T-helper 2 cell treated with Interferon-gamma antibody and Interleukin-4, amounts not matched to agents 100 ng/mL and 5 ng/mL, for 36 hours (primary cell): ENCODE measurements at places on chromosomes 11 and 22. TPM values are rescaled to one million over a fixed set of nuclear protein-coding genes. Genes with fewer than 3 reads are reported as not detected.

The OR51E2 gene
- total RNA-seq = not detected in 2 replicates

The MYRF gene
- 1.2 and 1.3 TPM in 2 replicates for total RNA-seq

The IGLL1 gene
- 2.0 and 3.4 TPM in 2 replicates for total RNA-seq

The CYP2D6 gene
- total RNA-seq = 4.5 and 5.8 TPM in 2 replicates

The MGAT3 gene
- 1.5 and 2.1 TPM in 2 replicates for total RNA-seq

The RIN1 gene
- total RNA-seq = 1.3 and 1.8 TPM in 2 replicates

The CLCF1 gene
- 0.39 and 0.48 TPM in 2 replicates for total RNA-seq

The DEFB131B gene
- total RNA-seq = not detected in 2 replicates

The NRXN2 gene
- total RNA-seq = 0.05 and 0.09 TPM in 2 replicates

The TMPRSS13 gene
- 2.8 and 3.9 TPM in 2 replicates for total RNA-seq

The SCN2B gene
- total RNA-seq = not detected in 2 replicates

The GGTLC2 gene
- total RNA-seq = not detected in 2 replicates

The PLEKHB1 gene
- total RNA-seq = 3.4 and 5.2 TPM in 2 replicates

The NECTIN1 gene
- 1.1 and 2.6 TPM in 2 replicates for total RNA-seq

The A4GALT gene
- total RNA-seq = not detected in 2 replicates

The TMEM45B gene
- total RNA-seq = 0.36 and 0.43 TPM in 2 replicates

The GRIK4 gene
- not detected in 2 replicates for total RNA-seq

The OR52A1 gene
- not detected in 2 replicates for total RNA-seq

The TMEM86A gene
- 0.52 and 1.1 TPM in 2 replicates for total RNA-seq

The ADM gene
- total RNA-seq = 0.48 and 0.61 TPM in 2 replicates

The MUC5B gene
- not detected in 2 replicates for total RNA-seq

The RAB36 gene
- 0.20 TPM in 1 of 2 replicates, not detected in the other for total RNA-seq

The MCAM gene
- total RNA-seq = 2.0 and 2.5 TPM in 2 replicates

The RFPL2 gene
- 0.09 TPM in 1 of 2 replicates, not detected in the other for total RNA-seq

The OR51B2 gene
- not detected in 2 replicates for total RNA-seq

The GAL3ST3 gene
- total RNA-seq = not detected in 2 replicates

The ACER3 gene
- 17.5 and 18.1 TPM in 2 replicates for total RNA-seq

The C11orf21 gene
- total RNA-seq = 39.5 and 40.8 TPM in 2 replicates

The ALDH3B1 gene
- total RNA-seq = not detected in 2 replicates

The IRAG1 gene
- not detected in 2 replicates for total RNA-seq

The RNH1 gene
- 99.8 and 101 TPM in 2 replicates for total RNA-seq

The LSP1 gene
- 600 and 607 TPM in 2 replicates for total RNA-seq

The ASCL2 gene
- 0.09 and 0.11 TPM in 2 replicates for total RNA-seq
